ENCODE measurements at places on chromosomes 12 and 14.

GRCh38 chr12:71904629-71905028 is 34.0 kb upstream of the TPH2 start:
- no peak for DNase-seq

DNA sequence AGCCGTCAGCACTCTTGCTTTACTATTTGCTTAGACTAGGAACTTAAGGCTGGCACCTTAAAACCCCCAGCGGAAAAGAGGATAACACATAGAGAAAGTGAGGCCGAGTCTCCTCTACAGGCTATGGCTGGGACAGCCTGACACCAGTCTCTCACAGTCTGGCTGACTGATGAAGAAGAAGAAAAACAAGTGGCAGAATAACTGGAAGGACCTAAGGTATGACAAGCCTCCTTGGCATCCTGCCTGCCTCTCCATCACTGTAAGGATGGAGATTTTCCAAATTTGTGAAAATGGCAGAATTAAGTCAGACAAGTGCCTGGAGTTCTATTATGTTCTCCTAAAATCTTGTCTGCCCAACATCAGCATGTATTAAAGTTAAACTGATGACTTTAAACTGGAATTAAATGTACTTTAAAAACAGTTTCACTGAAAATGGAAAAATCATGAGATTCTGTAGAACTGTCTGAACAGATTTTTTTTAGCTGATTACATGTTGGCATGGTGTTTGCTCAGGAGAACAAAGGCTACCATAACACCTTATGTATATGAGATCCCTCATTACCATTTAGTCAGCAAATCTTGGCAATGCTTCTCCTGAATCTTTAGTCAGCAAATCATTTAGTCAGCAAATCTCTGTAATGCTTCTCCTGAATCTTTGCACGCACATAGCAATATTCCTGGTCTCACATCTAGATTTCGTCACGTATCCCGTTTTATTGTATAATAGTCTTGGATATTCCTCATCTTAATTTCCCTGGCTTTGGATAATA is 140.3 kb upstream of the AEBP2 start:
- no peak for DNase-seq

DNA sequence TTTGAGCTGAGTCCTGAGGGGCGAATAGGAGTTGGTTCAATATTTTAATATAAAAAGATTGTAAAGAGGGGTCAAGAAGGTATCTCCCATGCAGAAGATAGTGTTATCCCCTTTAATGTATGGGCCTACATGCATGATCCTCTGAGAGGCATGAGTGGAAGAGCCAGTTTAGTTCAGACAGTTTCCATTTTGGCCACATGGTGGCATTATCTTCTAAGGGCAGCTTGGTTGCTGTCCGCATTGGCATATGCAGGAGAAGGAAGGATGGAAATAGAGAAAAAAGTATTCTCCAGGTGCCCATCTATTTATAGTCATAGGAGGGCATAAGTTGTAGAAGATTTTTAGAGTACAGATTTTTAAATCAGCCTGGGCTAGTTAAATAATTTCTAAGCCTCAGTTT is 5.4 kb downstream of the SAMD4A start:
- no peak for DNase-seq

DNA sequence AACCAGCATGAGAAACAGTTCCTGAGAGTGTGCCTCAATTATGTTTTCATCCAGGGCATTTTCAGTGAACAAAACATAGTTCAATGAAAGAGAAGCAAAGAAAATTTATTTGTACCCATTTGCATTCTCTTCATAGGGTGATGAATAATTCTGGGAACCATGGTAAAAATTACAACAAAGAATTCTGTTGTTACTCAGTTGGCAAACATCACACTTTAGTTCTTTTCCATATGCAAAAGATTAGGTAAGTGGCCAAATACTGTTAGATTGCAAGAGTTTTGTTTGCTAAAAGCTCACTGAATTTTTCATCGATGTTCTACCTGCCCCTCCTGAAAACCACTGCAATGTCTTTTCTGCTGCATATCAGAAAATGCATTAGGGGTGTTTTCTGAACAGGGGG is 132.4 kb upstream of the RGS6 start:
- DNase-seq: no peak

DNA sequence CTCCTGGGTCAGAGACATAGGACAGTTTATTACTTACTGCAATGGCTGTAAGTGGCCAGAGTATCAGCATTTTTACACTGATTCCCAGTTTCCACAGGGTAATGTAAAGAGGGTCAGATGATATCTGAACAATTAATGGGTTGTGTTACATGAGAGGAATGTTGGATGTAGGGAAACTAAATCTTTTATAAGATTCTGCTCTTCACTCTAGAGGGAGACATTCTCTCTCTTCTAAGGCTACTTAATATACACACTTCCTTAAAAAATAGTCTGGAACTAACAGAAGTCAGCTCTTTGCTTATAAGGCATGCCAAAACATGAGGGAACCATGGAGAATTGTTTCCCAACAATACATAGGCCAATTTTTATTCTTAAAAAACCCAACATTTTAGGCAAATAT is 389.8 kb downstream of the ETNK1 start:
- DNase-seq: no peak

GRCh38 chr12:52791271-52792184 is 4.4 kb downstream of the KRT3 start:
- DNase-seq: no peak

- DNase-seq: no peak
These were observed 963.2 kb downstream of the DIO2 start for GRCh38 chr14:79248126-79248525.

- no peak for DNase-seq
These were observed 32.0 kb upstream of the LRRK2 start for GRCh38 chr12:40192704-40193255.

DNA sequence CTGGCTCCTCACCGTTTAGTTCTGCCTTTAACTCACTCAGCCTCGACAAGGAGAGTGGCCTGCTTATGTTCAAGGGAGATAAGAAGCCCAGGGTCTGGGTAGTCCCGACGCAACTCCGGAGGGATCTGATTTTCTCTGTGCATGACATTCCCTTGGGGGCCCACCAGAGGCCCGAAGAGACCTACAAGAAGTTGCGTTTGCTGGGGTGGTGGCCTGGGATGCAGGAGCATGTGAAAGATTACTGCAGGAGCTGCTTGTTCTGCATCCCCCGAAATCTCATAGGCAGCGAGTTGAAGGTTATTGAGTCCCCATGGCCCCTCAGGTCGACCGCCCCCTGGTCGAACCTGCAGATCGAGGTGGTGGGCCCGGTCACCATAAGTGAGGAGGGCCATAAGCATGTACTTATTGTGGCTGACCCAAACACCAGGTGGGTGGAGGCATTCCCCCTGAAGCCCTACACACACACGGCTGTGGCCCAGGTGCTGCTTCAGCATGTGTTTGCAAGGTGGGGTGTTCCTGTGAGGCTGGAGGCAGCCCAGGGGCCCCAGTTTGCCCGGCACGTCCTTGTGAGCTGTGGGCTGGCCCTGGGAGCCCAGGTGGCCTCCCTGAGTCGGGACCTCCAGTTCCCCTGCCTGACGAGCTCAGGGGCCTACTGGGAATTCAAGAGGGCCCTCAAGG is 13.1 kb downstream of the CBLN3 start:
- DNase-seq: no peak

DNA sequence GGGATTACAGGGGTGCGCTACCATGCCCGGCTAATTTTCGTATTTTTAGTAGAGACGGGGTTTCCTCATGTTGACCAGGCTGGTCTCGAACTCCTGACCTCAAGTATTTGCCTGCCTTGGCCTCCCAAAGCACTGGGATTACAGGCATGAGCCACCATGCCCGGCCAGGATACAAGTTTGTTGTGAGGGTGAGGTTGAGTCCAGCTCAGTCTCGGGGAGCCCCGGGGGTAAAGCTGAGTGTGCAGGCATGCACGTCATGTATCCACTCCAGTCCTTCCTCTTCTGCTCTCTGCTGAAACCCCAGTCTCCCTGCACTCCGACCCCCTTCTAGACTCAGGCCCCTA is 369 bp downstream of the HPD start:
- DNase-seq: no peak

DNA sequence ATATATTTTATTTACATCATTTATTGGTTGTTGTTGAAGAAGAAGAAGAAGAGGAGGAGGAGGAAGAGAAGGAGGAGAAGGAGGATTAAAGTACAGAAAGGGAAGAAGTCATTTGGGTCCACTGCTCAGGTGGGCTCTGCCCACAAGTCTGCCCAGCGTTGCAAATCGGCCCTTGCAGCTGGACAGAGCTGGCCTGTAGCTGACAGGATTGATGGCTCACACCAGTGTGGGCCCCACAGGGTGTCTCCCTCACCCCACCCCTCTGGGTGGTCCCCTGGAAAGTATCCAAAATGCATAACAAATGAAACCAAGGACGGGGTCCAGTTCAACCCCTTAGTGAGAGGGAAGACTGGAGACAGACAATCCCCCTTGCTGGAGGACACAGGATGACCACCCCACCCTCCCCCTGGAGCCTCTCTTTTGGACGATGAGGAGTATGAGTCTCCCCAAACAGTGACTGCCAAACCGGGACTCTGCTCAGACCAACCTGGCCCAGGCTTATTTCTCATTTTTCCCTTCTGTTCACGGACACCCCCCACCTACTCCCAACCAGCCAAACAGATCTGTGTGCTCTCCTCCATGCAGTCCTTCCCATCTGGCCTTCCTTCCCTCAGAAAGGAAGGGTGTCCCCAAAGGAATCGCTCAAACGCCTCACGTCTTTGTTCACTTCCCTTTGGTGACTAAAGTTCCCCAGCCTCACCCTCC is 17.7 kb downstream of the DPF3 start:
- DNase-seq: no peak

DNA sequence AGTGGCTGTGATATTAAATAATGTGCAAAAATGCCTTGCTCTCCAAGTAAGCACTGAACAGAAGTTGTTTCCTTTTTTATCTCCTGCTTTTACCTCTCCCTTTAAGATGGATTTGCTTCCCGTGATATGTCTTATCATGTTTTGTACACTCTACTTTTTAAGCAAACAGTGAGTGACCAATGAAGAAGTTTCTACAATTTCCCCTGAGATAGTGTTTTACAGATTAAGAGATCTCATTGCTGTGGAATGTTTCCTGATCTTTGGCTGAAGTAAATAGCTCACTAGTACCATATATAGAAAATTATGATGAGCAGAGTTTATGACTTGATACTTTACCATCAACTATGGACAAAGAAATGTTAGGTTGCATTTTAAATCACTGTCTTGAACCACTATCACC is 184.8 kb upstream of the PDE3A start:
- no peak for DNase-seq

DNA sequence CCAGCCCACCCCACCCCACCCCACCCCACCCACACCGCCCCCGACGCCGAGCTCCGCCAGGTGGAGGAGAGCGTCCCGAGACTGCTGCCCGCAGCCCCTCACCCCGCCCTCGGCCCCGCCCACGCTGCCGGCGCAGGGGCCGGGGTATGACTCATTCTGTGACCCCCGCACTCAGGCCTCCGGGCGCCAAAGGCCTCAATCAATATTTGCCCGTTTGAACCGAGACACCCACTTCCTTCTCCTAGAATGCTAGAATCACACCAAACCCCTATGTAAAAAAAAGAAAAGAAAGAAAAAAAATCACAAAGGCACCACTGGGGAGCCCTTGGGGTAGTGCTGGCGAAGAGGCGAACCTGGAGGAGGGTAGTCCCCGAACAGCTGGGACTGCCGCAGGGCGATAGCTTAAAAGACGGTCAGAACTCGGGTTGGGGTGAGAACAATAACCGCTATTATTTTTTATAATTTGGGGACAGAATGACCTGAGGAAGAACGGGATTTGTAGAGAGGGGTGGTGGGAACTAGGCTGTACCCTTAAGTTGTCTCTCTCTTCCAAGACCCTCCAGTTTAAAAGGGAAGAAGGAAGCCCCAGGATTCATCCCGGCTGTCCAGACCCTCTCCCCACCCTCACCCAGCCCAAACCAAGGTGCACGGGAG is 894 bp downstream of the KRT8 start:
- DNase-seq: peak; percentile 16

- no peak for DNase-seq
These were observed 93.5 kb downstream of the LMNTD1 start for GRCh38 chr12:25459541-25459951.

- DNase-seq: no peak
These were observed 1.3 kb upstream of the MAP3K9 start for GRCh38 chr14:70810621-70811020.

DNA sequence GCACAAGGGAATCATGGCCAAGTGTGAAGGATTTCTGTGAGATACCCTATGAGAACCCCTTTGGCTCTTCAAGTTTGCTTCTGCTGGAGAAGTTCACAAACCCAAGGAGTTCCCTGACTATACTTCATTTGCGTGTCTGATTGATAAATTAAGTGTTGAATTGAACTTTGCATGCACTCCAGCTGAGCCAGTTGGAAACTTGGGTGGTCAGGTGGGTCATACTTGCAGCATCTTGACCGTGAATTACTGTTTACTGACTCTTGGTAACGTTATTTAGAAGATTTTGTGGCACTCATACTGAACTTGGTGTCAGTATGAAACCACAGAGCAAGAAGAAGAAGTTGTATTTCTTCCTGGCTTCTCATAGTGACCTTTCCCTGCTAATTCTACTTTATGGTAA is 77.5 kb downstream of the TGFB3 start:
- no peak for DNase-seq

GRCh38 chr12:79127271-79127751 is 262.7 kb downstream of the SYT1 start:
- DNase-seq: no peak

GRCh38 chr14:65007202-65007601 is 20.5 kb downstream of the FNTB start:
- no peak for DNase-seq

- no peak for DNase-seq
These were observed 36.9 kb upstream of the SINHCAF start for GRCh38 chr12:31362759-31363415.

DNA sequence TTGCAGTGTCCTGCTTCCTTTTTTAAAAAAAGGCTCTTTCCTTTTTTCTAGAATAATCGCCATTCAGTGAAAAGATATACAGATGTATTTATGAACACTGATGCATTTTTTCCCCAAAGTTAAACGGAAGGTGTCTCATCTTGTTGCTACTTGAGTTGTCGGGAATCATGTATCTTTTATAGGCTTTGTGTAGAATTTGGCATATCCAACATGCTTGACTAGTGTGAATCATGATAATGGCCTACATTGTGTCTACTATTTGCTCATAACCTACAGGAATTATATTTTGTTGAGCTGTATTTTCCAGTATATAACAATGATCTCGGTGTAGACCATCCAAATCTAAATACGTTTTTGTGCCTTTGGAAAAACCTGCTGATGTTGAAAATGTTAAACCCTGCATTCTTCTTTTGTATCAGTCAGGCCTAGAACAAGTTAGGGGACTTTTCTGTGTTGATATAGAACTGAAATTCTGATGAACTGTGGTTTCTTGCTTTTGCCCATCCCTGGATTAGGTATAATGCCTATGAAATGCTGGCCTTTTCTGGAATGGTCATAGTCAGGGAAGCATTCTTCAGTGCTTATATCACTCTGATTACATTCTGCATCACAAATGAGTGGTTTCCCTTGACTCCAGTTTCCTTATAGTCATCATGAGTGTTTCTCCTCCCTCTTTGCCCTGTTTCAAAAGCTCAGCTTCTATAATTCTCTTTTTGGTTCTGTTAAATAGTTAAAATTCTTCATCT is 10.8 kb downstream of the BMAL2 start:
- DNase-seq: no peak

- no peak for DNase-seq
These were observed 121.9 kb downstream of the ETV6 start for GRCh38 chr12:11771356-11771755.
